ENCODE measurements at places on chromosomes 11 and 22. TPM values are rescaled to one million over a fixed set of nuclear protein-coding genes. Genes with fewer than 3 reads are reported as not detected.

DNA sequence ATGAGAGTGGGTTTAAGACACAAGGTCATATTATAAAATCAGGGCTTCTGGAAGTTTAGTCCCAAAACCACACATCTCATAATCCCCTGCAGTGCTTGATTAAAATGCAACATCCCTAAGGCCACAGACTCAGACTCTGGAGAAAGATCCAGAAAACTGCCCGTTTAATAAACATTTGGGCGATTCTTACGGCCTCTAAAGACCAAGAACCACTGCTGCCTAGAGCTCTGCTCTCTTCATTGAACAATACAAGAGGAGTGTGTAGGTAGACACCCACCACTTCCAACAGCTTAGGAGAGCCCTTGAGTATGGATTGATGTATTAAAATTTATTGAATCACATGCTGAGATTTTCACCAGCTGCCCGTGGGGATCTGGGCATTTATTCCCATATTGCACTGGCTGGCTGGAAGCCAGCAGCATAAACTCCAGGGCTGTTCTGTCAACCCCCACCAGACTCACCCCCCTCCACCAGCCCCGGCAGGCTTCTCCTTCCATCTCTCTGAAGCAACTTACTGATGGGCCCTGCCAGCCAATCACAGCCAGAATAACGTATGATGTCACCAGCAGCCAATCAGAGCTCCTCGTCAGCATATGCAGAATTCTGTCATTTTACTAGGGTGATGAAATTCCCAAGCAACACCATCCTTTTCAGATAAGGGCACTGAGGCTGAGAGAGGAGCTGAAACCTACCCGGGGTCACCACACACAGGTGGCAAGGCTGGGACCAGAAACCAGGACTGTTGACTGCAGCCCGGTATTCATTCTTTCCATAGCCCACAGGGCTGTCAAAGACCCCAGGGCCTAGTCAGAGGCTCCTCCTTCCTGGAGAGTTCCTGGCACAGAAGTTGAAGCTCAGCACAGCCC, 749 bp upstream of the BEST1 start:
- no peak for DNase-seq

DNA sequence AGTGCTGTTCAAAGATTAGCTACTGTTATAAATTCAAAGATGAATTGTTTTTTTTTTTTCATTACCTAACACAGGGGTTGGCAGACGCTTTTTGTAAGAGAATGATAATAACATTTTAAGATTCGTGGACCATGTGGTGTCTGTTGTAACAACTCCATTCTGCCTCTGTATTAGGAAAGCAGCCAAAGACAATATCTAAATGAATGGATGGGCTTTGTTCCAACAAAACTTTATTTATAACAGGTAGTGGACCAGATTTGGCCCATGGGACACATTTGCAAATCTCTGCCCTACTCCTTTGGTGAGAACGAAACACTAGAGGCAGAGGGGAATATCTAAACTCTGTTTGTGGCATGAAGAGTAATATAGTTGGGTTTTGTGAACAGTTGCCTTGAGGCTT, 83.6 kb upstream of the BLID start:
- DNase-seq = no peak

GRCh38 chr11:31509051-31509428, 382 bp downstream of the IMMP1L start:
- no peak for DNase-seq

DNA sequence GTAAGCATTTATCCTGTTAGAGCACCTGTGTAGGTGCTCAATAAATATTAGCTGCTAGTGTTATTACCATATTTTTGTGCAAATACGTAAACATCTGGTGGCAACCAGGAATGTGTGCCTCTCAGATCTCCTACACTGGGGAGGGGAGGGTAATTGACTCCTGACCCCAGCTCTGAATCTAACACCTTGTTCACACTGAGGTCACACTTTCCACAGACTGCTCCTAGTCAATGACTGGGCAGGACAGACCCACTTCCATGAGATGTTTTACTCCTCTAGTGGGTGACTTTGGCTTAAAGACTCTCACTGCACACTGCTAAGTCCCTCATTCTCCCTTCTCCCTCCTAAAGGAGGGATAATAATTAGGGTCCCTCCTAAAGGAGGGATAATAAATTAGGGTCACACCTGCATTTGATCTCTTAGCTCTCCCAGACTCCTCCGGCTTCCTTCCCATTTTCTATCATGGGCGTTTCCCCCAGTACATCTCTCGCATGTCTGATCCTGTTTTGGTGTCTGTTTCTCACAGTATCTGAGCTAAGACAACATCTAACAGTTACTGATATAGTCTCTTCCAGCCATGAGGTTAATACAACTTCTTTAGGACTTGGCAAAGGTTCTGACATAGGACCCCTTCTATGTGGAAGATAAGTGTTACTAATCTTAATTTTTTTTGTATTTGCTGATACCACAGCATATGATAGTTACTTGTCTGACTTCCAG, 8.0 kb downstream of the CSTPP1 start:
- DNase-seq = no peak

- no peak for DNase-seq
Observed at GRCh38 chr11:77525455-77526091, 51.7 kb upstream of the PAK1 start.

DNA sequence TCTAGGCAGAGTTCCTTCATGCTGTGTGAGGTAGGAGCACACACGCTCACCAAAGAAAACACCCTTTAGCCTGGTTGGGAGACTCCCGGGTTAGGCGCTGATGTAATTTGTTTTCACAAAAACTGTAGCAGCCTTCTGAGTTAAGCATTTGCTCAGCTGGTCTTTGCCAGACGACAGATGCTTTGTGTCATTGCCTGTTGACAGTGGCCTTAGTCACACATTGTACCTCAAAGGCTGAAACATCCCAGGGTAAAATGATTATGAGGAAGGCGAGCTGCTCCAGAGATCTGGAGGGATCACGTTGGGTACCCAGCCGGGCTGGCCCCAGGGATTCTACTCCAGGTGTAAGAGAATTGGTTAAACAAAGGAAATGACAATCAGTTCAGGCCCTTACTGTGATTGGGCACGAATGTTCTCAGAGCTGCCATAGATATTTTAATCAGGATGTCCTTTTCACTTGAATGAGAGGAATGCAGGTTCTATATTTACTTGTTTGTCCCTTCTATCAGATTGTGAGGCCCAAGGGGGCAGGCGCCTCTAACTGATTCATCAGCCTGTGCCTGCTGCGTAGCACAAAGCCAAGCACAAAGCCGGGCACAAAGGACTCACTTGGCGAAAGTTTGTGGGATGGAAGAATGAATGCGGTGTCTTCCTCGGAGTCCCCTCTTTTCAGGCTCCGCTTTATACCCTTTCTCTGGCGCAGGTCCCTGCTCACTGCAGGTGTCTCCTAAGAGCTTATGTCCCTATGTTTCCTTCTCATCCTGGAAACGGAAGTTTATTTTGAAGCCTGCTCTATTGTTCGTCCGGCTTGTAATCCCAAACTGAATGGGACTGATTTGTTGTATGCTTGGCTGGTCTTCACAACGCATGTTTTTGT, 47.1 kb downstream of the ADM start:
- DNase-seq = peak; percentile 78

GRCh38 chr11:128508770-128509510, 78.4 kb downstream of the ETS1 start:
- no peak for DNase-seq

- DNase-seq = no peak
Observed at GRCh38 chr11:131411636-131412035, 41.2 kb downstream of the NTM start.

DNA sequence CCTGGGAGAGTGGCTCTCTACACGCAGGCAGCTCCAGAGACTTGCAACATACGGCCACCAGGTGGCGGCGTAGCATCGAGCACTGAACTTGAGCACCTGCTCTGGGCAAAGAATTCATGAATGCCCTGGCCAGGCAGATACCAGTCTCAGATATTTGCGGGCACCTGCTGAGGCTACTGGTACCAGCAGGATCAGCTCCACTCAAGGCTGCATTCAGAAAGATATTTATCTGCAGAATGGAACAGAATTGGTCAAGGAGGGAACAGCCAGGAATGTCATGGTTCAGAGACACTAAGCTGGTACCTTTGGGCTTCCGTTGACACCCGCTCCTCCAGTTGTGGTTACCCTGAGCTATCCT, 10.8 kb upstream of the CCDC86 start:
- DNase-seq = peak; percentile 91

DNA sequence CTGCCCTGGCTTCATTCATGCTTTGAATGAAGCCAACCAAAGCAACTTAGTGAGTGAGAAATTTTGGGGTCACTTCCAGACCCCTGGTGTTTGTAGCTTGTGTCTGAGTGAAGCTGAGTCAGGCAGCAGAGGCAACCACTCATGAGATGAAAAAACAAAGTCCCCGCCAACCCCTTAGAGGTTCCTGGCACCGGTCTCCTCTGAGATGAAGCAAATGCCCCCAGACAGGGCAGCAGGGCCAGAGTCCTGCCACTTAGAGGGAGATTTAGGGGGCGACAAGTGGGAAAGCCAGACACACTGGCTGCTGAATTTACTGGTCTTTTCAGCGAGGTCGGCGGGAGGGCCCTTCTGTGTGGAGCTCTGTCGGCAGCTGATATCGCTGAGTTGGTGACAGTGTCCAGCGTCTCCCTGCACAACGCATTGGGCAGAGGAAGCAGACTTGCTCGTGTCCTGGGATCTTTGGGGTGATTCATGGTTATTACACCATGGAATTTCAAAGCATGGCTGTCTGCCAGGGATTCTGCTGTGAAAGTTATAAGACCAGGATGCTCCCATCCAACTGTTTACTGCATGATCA, 482.6 kb downstream of the MIAT start:
- DNase-seq = no peak

GRCh38 chr22:49070501-49070900, 757.2 kb downstream of the BRD1 start:
- DNase-seq = peak; percentile 7

DNA sequence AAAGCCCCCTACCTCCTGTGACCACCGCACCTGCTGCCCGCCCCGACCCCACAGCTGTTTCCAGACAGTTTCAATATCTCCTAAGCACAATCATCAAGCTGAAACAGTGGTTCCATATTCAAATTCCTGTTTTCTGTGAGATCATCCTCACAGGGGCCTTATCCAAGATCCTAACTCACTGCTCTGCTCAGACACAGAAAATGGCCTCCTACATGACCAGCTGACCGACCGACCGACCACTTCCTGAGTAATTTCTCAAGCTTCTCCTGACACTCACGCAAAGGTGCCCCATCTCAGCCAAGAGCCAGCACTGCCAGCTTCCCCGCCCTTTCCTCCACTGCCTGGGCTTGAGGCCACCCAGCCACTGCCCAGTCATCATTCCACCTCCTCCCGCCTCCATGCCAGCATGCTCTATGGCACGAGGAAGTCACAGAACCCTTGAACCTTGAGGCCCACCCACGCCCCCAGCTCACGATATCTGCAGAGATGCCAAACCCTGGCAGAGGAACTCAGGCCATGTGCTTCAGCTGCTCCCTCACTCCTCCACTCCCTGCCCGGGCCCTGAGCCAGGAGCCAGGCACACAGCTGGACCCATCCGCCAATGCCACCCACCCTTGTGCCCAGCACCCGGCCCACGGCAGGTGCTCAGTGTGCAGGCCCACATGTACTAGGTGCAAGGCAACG, 14.0 kb downstream of the KIAA0930 start:
- no peak for DNase-seq

- DNase-seq = no peak
Observed at GRCh38 chr22:35475545-35475944, 65.1 kb upstream of the RASD2 start.

DNA sequence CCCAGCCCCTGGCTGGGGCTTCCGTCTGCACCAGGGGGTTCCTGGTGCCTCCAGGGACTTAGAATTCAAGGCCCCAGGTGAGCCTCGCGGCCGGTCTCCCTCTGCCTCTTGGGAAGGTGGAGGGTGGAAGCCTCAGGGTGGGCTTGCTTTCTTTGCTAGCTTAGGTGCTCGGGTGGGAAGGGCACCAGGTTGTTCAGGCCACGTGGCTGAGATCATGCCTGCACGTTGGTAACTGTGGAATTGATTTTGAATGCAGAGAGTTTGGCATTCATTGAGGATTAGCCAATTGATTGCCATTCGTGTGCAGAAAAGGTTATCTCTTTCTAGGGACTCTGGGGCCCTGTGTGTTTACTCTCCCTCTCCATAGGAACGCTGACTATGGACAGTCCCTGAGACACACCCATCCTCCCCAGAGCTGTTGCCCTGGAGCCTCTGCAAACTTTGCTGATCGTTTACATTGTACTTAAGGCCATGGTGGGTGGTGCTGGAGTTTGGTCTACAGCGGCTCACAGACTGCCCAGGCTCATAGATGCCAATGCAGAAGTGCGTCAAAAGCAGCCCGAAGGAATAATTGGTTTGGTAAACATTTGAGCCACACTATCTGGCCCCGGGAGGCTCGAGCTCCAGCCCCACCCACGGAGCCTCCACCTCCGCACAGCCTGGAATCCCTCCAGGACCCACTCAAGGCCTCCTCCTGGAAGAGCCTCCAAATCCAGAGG, 1457.7 kb downstream of the BRD1 start:
- no peak for DNase-seq

LMO2 gene
- total RNA-seq = 10.9 TPM

SPINDOC gene
- 14.0 TPM for total RNA-seq

ALDH3B2 gene
- total RNA-seq = not detected

OR52M1 gene
- total RNA-seq = not detected
